ENCODE measurements at places on chromosomes 1 and 21.

- DNase-seq: no peak
These were observed 247.4 kb upstream of the C1orf174 start for GRCh38 chr1:4147509-4147908.

- DNase-seq: no peak
These were observed 71.3 kb upstream of the LRRN2 start for GRCh38 chr1:204756811-204757210.

DNA sequence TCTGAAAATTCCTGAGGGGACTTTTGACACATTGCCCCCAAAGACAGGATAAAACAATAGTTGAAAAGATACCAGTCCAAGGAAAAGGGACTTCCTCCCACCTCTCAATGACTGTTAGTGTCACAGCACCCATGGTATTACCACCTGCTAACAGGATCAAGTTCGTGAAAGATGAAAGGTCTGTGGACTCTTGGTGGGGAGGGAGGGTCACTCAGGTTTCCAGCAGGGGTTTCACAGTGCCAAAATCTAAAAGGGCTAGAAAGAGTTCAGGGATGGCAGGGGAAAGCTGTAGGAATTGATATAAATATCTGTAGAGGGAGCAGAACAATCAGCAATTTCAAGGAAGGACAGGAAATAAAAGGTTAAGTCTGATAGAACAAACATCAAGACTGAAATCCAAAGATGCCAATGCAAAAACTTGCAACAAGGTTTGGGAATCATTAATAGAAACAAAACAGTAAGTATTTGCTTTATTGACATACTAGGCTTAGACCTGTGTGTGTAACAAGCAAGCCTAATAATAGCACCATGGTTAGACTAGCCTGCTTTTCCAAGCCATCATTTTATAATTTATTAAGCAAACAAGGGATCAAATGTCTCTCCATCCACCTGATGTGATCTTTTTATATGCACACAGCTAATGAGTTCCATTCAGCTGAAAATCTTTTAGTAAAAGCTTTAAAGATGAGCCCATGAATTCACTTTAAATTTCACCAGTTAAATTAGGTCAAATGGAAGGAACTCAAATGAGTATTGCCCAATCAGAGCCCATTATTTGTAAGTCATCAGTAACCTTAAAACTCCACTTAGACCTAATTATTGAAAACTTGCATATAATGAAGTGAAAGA lies 3.7 kb downstream of the MCL1 start:
- DNase-seq: no peak

DNA sequence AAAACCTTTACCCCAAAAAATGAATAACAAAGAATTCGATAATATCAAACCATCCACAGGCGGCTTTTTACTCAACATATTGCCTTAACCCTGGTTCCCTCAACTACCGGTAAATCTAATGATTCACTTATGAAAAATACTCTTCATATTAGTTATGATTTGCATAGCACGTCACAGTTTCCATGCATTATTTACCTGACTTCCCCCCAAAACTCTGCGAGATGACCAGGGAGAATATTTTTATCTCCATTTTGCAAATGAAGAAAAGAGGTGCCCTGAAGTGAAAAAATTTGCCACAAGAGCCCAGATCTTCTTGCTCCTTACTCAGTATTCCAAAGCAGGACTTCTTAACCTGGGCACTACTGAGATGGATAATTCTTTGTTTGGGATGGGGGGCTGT lies 2.9 kb downstream of the JAK1 start:
- DNase-seq: no peak

- no peak for DNase-seq
These were observed 149.9 kb upstream of the ZNF648 start for GRCh38 chr1:182211386-182211785.

GRCh38 chr1:17192394-17193221 lies 12.3 kb upstream of the PADI1 start:
- no peak for DNase-seq

DNA sequence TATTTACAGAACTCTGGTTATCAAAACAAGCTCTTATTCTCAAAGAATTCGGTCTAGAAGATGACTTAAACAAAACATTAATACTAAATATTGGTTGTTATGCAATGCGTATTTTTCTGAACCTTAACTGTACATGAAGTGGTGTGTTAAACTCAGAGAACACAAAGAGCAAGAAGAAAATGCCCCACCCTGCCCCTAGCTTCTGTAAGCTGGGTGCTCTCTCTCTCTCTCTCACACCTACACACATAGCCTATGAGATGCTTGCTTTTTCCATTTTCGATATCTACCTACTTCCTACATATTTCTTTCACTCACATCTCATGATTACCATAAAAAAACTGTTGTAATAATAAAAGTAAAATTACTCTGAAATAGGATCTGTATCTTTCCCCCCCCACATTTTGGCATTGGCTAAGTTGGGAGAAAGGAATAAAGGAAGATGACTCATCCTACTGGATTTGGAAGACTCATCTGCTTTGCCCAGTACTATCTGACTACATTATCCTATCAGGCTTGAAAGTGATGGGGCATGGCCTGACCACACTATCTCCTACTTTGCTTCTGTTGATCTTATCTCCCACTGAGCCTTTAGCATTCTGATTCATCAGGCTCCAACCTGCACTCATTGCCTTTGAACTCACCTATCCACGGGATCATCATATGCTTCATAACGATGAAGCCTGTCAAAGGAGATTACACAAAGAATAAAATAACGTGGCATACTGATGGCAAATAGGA lies 2.9 kb downstream of the CRYZ start:
- peak; percentile 73 for DNase-seq

DNA sequence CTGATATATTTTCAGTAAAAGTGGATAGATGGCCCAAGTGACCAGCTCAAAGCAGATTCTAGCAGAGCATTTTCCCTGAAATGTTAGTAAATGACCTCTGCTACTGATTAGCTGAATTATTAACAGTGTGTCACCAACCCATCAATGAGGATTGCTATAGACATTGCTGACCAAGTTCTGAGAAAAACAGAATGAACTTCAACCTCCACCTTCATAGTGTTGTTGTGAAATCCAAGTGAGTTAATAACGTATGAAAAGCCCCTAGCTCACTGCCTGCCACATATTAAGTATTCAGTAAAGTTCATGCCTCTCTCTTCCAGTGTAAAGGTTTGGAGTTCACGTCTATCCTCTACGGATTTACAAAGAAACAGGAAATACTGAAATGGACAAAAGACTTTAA lies 15.8 kb downstream of the PLPP3 start:
- DNase-seq: no peak

DNA sequence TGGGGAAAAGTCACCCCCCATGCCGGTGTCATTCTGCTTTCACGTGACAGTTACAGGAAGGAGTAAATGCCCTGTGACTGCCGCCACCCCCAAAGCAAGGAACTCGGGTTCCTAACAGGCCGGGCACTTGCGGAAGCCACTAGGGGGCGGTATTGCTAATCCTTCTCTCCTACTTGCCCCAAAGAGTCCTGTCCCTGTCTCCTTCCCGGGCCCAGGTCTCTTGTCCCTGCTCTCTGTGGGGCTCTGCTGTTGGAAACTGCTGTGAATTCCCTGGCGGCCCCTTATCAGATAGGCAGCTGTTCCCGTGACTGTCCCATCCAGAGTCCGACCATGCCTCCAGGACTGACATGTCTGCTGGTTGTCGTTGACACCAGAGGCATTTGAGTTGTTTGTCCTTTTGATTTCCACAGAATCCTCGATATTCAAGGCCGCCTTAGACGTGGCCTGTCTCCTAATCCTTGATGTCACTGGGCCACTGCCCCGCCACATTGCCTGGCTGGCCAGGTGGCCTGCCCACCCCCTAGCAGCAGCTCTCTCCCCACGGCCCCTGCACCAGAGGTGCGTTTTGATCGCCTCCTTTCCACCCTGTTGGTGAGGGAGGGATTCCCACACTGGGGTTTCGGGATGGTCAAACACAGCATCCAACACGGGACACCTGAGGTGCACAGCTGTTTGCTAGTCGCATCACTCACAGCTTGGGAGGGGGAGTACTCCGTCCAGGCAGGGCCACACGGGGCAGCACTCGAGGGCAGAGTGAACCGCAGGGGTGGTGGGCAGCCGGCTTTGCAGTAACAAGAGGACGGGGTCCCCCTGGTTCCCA lies 37.3 kb downstream of the CHAF1B start:
- DNase-seq: peak; percentile 67

GRCh38 chr21:27827972-27828371 lies 861.1 kb upstream of the ADAMTS5 start:
- DNase-seq: no peak

GRCh38 chr1:167499106-167499505 lies 19.2 kb downstream of the CD247 start:
- no peak for DNase-seq

DNA sequence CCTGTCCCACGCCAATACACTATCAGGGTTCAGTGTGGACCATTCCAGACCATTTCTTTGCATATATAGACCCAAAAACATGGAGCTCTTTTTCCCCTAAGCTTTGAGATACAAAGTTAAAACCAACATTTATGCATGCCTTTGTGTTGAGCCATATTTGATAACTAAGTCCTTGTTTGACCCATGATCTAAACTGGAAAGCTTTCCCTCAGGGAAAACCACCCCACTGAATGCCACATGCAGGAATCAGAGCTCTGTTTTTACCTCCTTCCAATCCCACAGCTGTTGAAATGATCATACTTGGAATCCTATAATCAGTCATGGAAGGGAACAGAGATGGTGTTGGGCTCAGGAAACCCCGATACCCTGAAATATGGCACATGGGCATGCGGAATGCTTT lies 14.8 kb upstream of the SLC45A1 start:
- DNase-seq: peak; percentile 84

DNA sequence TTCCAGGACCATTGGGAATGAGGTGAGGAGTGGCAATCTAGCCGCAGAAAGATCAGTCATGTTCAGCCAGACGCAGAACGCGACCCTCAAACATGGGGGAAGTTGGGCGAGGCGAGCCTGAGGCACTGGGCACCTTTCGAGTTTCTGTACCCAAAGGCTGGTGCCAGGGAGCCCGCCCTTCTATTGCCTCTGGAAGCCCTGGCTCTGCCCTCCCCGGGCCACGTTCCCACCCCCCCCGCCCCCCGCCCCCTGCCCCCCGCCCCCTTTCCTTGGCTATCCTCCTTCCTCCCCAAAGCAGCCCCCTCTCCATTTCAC lies 2.2 kb upstream of the ZBTB7B start:
- DNase-seq: no peak

- no peak for DNase-seq
These were observed 4.0 kb upstream of the ETNK2 start for GRCh38 chr1:204155881-204156280.

GRCh38 chr1:19080721-19081120 lies 124.2 kb upstream of the IFFO2 start:
- peak; percentile 79 for DNase-seq

- DNase-seq: no peak
These were observed 4.0 kb downstream of the CNIH3 start for GRCh38 chr1:224620105-224620504.

DNA sequence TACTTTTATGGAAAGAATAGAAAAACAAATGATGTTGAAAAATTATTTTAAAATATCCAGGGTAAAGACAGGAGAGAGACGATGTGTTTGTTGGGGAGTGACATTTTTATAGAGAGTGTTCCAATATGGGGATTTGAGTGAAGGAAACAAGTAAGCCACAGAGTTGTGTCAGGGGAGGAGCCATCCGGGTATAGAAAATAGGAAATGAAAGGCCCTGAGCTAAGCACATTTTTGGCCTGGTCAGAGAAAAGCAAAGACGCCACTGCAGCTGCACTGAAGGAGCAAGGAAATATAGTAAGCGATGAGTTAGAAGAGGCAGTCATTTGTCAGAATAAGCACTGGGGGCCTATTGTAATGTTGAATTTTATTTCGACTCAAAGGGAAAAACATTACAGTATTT lies 107.3 kb upstream of the ADGRL4 start:
- no peak for DNase-seq

- no peak for DNase-seq
These were observed 21.2 kb downstream of the PTPN22 start for GRCh38 chr1:113850127-113850796.

DNA sequence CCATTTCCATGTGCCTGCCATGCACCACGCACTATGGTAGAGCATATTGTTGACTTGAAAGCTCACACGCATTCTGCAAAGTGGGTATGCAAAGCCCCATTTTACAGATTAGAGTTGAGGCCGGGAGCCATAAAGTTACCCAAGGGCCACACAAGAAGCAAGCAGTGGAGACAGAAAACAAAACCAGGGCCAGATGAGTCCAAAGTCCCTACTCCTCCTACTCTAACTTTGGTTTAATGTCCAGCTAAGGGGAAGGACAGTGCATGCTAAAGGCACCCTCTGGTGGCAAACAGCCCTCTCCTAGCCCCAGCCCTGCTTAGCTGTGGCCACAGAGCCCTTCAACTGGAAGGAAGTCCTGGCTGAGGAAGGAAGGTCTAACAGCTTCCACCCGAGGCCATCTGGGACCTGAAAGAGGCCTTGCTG lies 74.9 kb downstream of the SLC66A1 start:
- no peak for DNase-seq

DNA sequence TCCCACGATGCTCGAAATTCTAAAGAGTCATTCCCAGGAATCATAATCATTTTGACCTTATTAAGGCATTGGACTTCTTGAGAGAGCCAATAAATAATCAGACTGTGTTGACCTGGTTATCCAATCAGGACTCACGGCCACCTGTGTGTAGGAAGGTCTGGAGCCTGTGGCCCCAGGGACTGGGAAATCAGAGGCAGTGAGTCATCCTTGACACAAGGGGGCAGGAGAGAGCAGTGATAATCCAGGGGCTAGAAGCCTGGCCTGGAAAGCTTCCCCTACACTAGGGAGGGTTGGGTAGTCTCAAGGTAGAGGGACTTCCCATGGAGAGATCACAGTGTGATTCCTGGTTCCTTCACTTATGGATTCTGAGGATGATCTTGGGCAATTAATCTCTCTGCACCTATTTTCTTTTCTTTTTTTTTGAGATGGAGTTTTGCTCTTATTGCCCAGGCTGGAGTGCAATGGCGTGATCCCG lies 4.7 kb downstream of the MR1 start:
- DNase-seq: peak; percentile 71

DNA sequence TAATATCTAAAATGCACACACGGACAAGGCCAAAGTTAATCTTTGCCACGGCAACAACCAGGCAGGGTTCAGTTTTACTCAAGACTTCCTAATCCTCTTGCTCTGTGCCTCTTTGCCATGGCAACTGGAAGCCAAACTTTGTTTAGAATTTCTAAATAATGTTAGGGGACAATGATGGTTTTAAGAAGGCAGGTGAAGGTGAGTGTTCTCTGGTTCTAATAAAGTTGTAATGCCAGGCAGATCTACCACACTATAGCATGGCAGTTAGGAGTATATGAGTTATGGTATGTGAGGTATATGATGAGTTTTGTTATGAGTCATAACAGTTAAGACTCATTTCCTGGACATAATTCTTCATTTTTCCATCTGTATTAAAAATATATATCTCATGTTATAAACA lies 2.7 kb downstream of the PTPRC start:
- peak; percentile 73 for DNase-seq
